Eye (tissue), 1 donor: ENCODE measurements at places on chromosomes 3 and 15.
A peak's percentile ranks its signal among the peaks of the same experiment; 100 is the strongest.

- no peak for DNase-seq
Observed at GRCh38 chr15:90400005-90400758, 12.1 kb downstream of the IQGAP1 start.

- DNase-seq: no peak
Observed at GRCh38 chr15:56794165-56794552, 60.9 kb upstream of the ZNF280D start.

DNA sequence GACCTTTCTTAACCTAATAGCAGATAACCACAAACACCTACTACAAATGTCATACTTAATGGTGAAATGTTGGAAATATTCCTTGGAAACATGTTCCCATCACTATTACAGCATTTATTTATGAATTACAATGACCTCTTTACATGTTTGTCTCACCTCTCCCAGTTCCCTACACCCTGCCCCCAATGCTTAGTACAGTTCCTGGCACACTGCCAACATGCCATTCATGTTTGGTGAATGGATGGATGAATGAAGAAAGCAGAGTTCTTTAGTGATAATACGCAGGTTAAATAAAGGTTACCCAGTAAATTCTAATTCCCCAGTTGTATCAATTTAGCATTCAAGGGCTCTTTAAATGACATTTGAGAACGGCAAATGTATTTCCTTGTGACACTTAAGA lies 259.9 kb upstream of the ATP11B start:
- DNase-seq: peak; percentile 43

- no peak for DNase-seq
Observed at GRCh38 chr15:60899967-60900356, 329.1 kb downstream of the RORA start.

DNA sequence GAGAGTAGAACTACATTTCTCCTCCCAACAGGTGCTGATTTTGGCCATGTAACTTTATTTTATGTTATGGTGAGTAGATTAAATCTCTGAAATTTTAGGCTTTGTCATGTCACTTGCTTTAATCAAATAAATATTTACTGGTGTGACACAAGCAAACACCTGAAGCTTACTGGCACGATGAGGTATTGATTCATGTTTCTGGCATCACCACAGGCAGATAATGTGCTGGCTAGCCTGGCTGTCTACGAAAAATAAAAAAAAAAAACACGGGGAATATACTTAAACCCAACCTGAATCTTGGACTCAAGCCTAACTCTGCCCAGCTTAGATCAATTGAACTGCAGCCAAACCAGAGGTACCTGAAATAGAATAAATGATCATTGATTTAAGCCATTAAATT lies 65.6 kb upstream of the CADM2 start:
- no peak for DNase-seq

DNA sequence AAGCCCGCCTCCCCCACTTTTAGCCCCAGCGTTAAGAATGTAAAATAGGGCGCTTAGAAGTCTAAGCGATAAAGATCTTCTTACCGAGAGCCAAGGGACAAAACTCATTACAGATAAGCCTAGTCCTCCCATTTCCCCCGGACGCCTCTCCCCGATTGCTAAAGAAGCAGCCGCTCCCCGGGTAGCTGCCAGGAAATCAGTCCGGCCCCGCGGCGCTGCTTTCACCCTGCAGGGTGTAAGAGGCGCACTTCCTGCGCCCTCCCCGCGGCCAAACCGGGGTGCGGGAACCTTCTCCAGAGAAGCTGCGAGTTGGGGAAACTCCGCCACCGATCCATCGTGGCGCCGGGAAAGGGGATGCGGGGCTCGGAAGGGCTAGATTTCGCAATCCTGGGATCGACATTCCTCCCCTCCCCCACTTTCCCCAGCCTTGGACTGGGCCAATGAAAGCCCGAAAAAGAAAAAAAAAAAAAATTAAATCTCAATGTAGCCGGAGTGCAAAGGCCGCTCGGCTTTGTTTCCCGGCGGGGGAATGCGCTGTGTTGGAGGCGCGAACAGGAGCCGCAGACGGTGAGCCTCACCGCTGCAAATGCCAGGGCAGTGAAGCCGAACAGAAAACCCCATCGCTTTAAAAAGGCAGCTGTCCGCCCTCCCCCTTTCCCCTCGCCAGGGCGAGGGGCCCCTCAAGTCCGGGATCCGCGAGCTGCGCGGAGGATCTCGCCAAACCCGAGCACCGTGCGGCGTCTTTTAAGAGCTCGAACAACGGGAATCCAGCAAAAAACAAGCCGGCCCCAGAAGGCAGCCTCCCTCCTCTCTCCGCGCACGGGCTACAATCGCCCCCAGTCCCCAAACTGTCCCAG lies 626 bp upstream of the PTPRG start:
- DNase-seq: peak; percentile 96

- no peak for DNase-seq
Observed at GRCh38 chr3:61997101-61997500, 376.2 kb downstream of the FEZF2 start.
